SK-MEL-5 (cell line): ENCODE measurements at places on chromosomes 3 and 15. TPM values are rescaled to one million over a fixed set of nuclear protein-coding genes. Genes with fewer than 3 reads are reported as not detected.

Gene HCLS1
- total RNA-seq = 0.13 TPM in 1 of 2 replicates, not detected in the other

DNA sequence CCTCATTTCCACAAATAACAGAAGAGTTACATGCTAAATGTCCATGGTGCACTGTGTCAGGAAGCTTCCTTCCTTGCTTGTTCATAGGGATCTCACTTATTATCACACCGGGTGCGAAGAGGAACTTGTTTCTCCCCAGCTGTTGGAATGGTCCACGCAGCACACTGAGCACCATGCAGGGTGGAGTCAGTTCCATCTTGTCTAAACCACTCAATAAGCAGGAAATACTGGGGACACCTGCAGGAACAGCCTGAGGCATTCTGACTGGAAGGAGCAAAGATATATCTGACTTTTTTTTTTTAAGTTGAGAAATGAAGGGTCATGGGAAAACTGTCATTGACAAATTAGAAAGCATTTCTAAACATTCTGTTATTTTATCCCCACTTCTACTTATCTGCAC lies 70.0 kb upstream of the WDR72 start:
- no peak for DNase-seq

- DNase-seq = no peak
These were observed 18.8 kb upstream of the TNFSF10 start for GRCh38 chr3:172541945-172542488.

DNA sequence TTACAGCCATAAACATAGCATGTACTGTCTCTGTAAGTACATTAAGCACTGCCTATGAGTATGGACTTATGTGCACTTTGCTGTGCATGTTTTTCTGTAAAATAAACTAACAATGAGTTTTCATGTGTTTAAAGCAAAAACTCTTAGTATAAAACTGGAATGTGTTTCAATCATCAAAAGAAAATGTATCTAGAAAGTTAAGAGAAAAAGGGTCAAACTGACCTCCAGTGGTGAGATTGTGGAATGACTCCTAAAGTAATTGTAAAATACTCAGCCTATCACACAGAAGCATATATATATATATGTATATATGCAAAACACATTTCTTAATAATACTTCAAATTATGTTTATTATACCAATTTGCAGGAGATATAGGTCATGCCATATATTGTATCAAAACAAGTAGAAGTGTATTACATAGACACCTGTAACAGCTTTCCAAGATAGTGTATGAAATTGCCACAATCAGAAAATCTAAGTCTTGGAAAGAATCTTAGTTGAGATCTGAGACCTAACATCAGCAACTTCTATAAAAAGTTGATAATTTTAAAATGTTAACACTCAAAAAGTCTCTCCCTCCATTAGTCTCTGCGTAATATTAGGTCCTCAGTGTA lies 199.6 kb downstream of the FMN1 start:
- DNase-seq = peak; percentile 38

Gene TNIK
- total RNA-seq = 10.4 and 12.2 TPM in 2 replicates

- no peak for DNase-seq
These were observed 18.2 kb downstream of the DCUN1D1 start for GRCh38 chr3:182962166-182962565.

- DNase-seq = peak; percentile 21
These were observed 884 bp upstream of the GLYCTK start for GRCh38 chr3:52286777-52287110.

DNA sequence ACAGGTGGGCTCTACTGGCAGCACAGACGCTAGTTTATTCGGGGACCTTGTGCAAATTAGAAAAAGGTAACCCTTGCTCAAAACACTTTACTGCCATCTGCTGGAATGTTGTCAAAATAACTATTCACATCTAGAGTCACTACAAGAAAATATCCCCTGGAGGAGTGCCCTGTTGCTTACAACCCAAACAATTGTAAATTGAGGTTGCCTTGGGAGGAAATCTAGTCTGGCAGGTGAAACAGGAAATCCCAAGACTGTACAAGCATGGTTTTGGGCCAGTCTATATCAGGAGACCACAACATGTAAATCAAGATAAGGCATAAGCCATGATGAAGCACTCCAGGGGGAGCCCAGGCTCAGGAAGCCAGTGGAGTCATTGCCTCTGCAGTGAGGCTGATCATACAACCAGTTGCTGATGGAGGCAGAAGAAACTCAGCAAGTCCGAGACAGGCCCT lies 136.8 kb upstream of the ACP3 start:
- peak; percentile 75 for DNase-seq

- DNase-seq = no peak
These were observed 235.0 kb downstream of the ULK4 start for GRCh38 chr3:41726891-41727290.

DNA sequence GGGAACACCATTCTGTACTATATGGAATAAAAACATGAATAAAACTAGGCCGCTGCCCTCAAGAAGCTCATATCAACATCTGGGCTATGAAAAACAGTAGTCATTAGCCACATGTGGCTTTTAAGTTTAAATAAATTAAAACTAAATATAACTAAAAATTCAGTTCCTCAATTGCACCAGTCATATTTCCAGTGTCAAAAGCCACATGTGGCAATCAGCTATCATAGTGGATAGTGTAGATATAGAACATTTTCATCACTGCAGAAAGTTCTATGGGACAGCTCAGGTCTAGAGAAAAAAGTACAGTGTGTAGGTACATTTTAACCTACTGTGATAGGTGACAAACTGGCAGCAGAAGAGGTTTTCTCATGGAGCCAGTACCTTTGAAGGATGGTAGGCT lies 261.4 kb downstream of the FOXP1 start:
- no peak for DNase-seq

GRCh38 chr3:24615177-24615576 lies 120.5 kb upstream of the THRB start:
- no peak for DNase-seq

GRCh38 chr3:108528459-108529252 lies 18.3 kb upstream of the MYH15 start:
- no peak for DNase-seq

Gene CHAC1
- 77.3 and 91.0 TPM in 2 replicates for total RNA-seq

Gene PATL2
- total RNA-seq = 0.19 and 0.21 TPM in 2 replicates

GRCh38 chr15:31265090-31265870 lies 61.4 kb upstream of the KLF13 start:
- DNase-seq = no peak

GRCh38 chr15:40258544-40258943 lies 19.7 kb downstream of the PAK6 start:
- no peak for DNase-seq

Gene TGM5
- 0.13 and 0.21 TPM in 2 replicates for total RNA-seq

GRCh38 chr3:127482216-127483004 lies 108.1 kb downstream of the TPRA1 start:
- DNase-seq = no peak

Gene DUOXA2
- total RNA-seq = not detected in 2 replicates

DNA sequence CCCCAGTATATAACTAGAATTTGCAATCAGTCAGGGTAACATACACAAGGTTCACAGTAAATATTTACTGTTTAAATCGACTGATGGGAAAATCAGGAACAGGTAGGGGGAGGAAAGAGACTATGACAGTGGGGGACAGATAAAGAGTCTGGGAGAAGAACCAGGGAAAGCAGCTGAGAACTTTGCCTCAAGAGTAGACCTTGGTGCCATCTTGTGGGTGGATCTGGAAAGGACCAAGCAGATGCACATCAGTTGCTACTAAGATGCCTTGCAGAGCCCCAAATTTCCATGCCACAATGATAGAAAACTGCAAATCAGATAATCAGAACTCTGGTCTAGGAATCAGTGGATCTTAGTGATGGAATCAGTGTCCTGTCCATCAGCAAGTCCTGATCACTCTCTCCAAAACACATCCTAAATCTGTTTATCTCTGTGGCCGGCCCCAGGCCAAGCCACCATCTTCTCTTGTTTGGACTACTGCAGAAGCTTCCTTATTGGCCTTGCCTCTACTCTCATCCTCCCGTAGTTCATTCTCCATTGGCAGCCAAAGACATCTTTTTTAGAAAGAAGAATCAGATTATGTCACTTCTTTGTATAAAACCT lies 62.7 kb downstream of the PDE8A start:
- peak; percentile 83 for DNase-seq

GRCh38 chr3:152060701-152061100 lies 187.3 kb downstream of the SUCNR1 start:
- DNase-seq = no peak

Gene ZNF80
- total RNA-seq = 0.11 TPM in 1 of 2 replicates, not detected in the other

Gene SLC22A13
- 0.34 TPM in 1 of 2 replicates, not detected in the other for total RNA-seq

Gene ZPLD1
- total RNA-seq = 0.11 and 0.45 TPM in 2 replicates

Gene DGKG
- total RNA-seq = 4.7 and 5.2 TPM in 2 replicates

Gene C15orf62
- not detected in 2 replicates for total RNA-seq

DNA sequence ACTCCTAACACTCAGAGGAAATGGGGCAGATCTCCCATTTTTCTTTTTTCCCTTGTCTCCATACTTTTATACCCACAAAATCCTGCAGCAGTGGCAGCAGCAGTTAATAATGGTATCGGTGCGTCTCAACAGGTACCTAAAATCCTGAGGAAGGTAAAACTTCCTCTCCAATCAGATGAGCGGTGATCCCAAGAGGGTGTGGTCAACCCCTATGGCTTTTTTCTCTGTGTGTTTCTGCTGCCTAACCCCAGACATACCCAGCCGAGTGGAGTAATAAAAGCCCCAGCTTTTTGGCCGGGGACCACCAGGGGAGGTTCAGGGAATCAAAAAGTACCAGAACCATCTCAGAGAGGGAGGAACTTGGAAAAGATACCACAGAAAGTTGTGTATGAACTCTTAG lies 9.1 kb downstream of the GK5 start:
- DNase-seq = no peak

Gene RETNLB
- total RNA-seq = not detected in 2 replicates

DNA sequence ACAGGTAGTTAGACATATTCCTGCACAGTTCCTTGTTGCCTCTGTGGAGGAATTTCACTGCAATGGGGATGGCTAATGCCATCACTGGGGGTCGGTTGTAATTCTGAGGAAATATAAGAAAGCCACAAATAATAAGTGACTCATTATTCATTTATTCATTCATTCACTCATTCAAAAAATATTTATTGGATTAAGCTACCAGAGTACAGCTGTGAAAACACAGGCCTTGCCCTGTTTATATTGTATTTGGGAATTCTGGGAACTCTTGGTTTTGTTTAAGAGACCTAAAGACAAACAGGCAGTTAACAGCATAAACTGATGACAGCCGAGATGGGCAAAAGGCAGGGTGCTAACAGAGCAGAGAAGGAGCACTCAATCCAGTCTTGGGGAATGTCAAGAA lies 23.6 kb downstream of the PTX3 start:
- no peak for DNase-seq

- no peak for DNase-seq
These were observed 29.1 kb downstream of the IRAK2 start for GRCh38 chr3:10193692-10194327.

- DNase-seq = no peak
These were observed 6.3 kb downstream of the PIGZ start for GRCh38 chr3:196962108-196962929.

Gene TP53BP1
- 25.9 and 30.7 TPM in 2 replicates for total RNA-seq

DNA sequence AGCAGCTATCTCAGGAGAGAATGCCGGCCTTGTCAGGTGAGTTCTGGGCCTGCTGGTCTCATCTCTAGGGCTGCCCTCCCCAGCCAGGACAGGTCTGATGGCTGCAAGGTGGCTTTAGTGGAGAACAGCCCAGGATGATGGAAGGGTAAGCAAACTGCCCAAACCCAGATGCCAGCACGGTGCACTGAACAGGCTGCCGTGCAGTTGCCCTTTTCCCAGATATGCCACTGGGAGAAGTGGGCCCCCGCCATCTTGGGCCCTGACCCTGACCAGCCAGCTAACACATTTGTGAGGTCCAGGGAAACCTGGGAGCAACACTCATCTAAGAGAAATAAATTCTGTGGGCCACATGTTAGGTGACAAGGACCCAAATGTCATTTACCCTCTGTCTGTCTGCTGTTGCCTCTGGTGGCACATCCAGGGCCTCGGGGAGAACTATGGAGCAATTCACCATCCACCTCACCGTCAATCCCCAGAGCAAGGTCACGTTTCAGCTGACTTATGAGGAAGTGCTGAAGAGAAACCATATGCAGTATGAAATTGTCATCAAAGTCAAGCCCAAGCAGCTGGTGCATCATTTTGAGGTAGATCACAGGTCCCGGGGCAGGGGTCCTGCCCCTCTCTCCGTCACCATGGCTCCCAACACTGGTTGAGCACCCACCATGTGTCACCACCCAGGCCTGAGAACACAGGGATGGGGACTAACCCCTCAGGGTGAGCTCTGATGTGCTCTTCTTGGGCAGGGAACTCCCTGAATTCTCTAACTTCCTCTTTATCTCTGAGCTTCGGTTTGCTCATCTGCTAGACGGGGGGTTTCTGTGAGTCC lies 1.8 kb downstream of the ITIH1 start:
- no peak for DNase-seq
